ENCODE measurements at places on chromosomes 12 and 14.

DNA sequence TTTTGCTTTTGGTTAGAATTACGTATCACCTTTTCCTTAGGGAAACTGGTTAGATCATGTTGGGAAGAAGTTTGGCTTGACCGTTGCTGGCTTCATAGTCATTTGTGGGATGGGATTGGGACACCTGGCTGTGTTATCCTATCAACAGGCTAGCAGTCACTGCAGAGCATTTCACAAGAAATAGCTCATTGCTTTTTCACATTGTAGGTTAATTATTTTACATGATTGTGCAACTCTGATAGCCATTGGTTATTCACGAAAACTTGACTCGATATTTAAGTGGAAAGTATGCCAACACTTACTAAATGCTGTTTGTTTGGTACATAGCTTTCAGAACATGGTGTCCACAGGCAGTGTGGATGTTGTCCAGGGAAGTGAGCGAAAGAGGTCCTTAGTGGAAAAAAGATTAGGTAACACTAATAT, 89.4 kb downstream of the NKX2-1 start:
- DNase-seq = no peak

- no peak for DNase-seq
These were observed 136.6 kb downstream of the LMNTD1 start for GRCh38 chr12:25416516-25416915.

DNA sequence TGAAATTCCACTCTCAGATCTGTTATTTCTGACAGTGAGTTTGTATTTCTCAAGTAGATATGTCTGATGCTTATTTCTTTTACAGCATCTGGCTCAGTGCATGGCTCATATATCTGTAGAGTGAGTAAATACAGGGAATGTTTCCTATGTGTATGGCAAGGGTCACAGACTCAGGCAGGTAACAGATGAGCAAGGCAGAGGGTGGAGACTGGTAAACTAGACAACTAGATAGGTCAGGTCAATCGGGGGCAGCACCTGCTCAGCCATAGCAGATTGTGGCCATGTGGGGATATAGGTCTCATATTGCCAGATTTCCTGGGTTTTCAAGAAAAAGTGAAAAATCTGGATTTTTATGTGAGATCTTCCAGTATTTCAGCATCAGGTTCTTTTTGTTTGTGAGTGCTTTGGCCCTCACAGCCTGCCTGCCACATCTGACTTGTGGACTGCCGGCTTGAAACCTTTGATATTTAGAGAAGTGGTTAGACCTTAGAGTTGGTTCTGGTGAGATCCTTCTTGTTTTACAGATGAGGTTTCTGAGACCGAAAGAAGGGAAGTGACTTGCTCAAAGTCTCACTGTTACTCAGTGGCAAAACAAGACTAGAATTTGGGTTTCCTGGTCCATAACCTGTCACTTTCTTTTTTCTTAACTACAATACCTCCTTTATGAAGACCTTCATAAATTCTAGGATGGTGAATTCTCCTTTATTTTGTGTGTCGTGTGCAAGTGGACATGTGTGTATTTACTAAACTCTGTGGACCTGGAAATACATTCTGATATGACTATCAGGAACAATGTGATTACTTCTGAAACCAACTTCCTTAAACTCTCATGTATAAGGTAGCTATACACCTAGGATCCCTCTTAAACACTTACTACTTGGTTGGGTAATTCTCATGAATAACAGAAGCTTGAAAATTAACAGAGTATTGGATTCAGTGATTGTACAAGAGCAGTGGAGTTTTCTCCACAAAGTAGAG, 34.4 kb downstream of the PROX2 start:
- no peak for DNase-seq

- no peak for DNase-seq
These were observed 11.3 kb upstream of the SLC5A8 start for GRCh38 chr12:101221301-101221700.

GRCh38 chr14:50521912-50522341, 10.4 kb downstream of the MAP4K5 start:
- DNase-seq = no peak

DNA sequence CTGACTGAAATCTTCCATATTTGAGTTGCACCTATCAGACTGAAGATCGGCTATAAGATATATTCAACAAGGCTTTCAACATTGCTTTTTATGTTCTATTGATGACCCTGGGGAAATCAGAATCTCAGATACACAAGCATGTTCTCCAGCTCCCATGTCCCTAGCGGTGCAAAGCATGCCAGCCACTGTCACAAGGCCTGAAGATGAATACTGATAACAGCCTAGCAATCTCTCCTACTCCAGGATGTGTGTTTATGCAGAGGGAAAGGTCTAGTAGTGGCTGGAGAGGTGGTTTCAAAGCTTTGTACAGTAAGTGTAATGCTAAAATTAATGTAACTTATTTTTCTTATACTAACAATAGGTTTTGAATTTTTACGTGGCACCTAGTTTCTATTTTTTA, 64.6 kb downstream of the SOX5 start:
- DNase-seq = no peak

DNA sequence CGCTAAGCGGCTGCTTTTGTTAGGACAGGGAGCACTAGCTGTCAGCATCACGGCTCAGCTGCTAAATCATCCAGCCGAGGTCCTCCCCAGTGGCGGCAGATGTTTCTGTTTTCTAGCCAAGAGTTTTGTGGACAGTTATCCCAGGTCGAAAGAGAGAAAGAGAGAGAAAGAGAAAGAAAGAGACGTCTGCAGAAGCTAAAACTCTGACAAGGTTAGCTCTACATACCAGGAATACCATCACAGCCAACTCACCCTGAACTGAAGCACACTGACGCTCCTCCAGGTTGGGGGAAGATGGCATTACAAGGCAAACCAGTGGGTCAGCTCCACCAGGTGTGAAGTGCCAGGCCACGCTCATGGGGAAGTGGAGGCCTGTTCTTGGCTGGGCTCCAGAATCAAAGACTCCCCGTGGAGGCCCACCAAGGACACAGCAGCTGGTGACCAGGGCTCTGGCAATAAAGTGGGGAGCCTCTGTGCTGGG, 64.9 kb upstream of the DICER1 start:
- DNase-seq = peak; percentile 55

DNA sequence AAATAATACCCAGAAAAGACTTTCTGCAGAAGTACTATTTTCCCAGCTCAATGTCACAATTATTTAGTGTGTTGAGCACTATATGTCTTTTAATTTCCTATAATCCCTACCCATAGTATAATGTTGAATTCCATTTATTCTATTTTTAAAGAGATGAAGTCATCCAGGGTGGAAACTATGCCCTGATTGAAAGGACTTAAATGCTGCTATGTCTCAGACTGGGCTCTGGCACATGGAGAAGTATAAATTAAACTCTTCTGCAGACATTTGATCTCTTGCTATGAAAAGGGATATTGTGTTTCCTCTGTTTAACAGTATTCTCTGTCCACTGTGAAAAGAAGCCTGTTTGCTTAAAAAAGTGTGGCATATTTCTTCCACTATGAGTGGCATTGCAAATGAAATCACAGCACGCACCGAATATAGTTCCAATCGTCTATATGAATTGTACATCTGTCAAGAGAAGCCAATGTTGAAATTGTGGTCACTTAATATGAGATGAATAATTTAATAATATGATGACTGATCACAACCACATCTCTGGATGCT, 192.3 kb downstream of the BCAT1 start:
- DNase-seq = no peak

- DNase-seq = no peak
These were observed 42.7 kb downstream of the TMEM121 start for GRCh38 chr14:105568859-105569766.

All from cardiac fibroblast (primary cell).